ENCODE measurements at places on chromosomes 7 and 10. TPM values are rescaled to one million over a fixed set of nuclear protein-coding genes. Genes with fewer than 3 reads are reported as not detected.

- no peak for DNase-seq
These were observed 11.9 kb downstream of the STEAP1B start for GRCh38 chr7:22487978-22488642.

DNA sequence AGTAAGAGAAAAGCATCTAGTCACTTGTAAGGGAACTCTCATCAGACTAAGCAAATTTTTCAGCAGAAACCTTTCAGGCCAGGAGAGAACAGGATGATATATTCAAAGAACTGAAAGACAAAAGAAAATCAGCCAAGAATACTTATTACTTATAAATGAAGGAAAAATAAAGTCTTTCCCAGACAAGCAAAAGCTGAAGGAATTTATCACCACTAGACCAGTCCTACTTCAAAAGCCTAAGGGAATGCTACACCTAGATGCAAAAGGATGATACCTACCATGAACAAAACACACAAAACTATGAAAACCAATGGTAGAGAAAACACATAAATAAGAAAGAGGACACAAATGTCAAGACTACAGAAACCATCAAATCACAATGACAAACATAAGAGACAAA lies 126.6 kb upstream of the ABCB5 start:
- no peak for DNase-seq

DNA sequence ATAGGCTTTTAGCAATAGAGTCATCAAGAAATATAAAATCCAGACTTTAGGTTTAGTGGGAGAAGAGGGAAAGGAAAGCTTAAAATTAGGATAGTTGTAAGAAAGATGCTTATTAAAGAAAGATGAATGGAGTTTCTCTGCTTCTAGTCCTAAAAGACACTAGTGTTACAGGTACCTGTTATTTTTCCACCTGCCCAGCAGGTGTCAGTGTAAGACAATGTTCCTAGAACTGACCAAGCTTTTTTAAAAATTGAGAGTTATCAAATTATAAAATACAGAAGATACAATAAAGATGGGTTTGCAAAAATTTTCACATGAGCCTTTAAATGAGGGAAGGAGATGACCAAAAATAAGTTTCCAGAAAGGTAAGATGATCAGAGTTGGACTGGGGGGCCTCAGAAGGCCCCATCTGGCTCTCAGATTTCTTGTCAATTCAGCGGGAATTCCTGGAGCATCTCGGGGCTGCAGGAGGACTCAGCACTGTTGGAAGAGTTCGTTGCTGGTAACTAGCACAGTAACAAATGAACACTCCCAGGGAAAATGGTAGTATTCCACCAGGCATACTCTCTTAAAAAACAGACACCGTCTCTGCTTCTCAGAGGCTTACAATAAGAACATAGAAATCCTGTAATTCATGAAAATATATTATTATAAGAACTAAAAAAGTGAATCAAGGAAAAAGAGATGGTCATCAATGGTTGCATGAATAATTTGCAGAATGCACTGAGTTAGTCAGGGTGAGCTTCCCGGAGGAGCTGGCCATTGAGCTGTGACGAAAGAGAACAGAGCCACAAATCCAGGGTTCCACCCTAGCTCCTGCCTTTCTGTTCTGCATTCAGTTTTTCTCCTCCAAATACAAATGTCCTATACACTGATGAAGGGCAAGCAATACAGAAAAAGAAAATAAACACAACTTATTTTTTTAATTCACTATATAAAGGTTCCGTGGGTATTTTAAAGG lies 71.8 kb upstream of the PIK3CG start:
- no peak for DNase-seq

GRCh38 chr7:121372376-121373010 lies 23.6 kb downstream of the FAM3C start:
- DNase-seq = no peak

DNA sequence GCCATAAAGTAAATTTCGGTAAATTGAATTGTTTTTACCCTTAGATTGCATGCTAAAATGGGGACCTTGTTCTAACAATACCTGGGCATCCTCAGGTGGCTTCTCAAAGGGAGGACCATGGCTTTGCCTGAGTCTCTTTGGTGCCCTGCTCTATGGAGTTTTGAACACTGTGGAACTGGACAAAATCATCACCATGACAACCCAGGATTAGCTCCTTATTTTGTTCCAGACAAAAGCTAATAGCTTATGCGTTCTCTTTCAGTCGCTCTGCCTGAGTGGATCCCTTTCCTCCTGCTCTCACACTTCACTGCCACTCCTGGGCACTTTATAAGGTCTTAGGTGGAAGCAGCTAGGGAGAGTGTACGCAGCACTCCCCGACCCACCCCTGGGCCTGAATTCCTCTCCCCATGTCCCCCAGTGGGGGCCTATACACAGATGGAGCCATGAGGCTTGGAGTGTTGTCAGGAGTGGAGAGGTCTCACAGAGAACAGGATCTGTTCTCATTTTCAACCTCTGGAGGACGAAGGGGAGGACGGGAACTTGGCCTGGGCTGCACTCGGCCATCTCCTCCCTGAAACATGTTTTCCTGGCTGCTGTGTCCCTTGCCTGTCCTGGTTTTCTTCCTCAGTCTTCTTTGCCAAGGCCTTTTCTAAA lies 19.0 kb downstream of the ADCYAP1R1 start:
- DNase-seq = no peak

The GBX1 gene
- total RNA-seq = not detected

DNA sequence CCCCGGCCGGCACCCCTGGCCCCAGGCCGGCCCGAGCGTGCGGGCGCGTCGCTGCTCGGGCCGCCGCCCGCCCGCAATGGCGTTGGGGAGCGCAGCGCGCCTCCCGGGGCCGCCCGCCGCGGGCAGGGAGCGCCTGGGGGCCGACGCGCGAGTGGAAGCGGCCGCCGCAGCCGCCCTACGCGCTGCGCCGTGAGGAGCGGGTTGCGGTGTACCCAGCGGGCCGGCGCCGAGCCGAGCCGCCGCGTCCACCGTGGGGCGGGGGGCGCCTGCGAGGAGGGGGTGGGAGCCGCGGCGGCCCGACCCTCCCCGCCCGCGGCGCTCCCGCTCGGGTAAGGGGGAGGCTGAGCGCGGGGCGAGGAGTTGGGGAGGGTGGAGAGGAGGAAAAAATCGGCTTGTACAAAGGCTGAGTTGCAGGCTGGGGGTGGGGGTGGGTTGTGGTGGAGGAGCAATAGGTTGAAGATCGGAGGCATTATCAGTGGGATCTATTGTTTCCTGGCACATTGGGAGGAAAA lies 473 bp downstream of the PPP1R9A start:
- no peak for DNase-seq
